Keratinocyte (primary cell): ENCODE measurements at places on chromosomes 13 and 19.

GRCh38 chr13:110629735-110630134, 14.4 kb downstream of the NAXD start:
- DNase-seq = no peak
- no peak overlapping the region for H3K4me3 ChIP-seq
- no peak overlapping the region for H3K27ac ChIP-seq

DNA sequence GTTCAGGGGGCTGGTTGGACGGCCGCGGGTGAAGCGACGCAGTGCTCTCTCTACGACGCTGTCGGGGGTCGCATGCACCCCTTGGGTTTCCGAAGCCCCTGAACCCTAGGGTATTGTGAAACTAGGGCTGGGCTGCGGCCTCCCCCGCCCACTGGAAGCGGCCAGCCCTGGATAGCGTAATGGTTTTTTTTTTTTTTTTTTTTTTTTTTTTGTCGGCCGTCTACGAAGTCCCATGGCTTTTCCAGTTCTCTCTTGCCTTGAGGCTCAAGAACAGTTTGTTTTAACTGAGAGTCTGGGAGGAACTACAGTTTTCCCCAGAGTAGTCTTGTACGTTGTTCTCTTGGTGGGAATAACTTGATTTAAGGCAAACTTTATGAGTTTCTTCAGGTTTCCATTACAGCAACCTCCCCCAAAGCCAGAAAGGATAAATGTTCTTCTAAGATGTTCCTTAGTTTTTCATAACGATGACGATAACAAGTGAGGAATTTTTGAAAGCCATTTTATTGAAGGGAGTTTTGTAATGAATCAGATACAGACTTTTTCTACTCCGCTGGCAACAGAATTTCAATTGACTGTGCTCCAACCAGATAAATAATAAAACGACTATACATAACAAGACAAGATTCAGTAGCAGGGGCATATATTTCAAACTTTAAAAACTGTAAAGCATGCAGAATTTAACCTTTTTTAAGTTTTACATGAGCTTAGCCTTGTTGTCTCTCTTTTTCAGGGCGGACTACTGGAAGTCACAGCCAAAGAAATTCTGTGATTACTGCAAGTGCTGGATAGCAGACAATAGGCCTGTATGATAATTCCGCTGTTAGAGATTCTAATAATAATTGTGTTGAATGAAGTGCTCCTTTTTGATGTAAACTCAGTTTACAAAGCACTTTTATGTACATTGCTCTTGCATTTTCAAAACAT, 867 bp downstream of the WBP4 start:
- peaks cover 21% of the 10 kb centered on the region for H3K4me1 ChIP-seq
- H3K36me3 ChIP-seq = peaks cover 16% of the 10 kb centered on the region
- no peak for DNase-seq
- no peaks in the 10 kb centered on the region for H3K27me3 ChIP-seq

DNA sequence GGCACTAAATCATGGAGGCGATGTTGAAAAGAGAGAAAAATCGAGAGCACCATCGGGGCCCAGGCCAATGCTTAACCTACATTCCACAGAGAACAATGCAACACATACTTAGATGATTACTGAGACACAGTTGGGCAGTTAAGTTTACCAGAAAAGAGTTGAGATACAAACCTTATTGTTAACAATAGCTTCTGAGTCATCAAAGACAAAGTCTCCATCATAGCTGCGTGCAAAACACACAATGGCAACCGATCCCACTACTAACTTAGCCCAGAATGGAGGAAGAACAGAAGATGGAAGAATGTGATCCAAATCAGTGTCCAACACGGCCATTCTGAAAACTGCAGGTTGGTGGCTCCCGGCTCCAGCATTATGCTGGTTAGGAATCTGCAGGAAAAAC, 6.2 kb downstream of the TMTC4 start:
- H3K36me3 ChIP-seq = peaks cover 8% of the 10 kb centered on the region
- DNase-seq = no peak
- no peak overlapping the region for H3K27ac ChIP-seq
- H3K4me3 ChIP-seq = no peak overlapping the region
- peaks cover 1% of the 10 kb centered on the region for H3K4me1 ChIP-seq

DNA sequence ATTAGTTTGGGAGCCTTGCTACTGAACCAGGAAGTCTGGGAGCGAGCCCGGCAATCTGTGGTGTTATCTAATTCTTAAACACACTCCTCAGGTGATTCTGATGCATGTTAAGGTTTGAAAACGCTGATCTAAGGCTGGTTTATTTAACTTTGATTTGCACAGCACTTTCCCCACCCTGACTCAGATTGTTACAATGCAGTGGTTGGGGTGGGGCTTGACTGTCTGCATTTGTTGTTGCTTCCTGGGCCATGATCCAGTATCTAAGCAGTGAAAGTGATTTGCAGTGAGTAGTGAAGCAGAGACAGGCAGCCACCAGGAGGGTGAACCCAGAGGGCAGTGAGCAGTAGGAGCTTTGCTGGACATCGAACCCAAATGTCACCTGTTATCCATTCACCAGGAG, 81.6 kb upstream of the ARGLU1 start:
- H3K4me1 ChIP-seq = peaks cover 7% of the 10 kb centered on the region
- H3K27ac ChIP-seq = no peak overlapping the region
- DNase-seq = peak; percentile 4
- no peaks in the 10 kb centered on the region for H3K27me3 ChIP-seq
- H3K36me3 ChIP-seq = no peaks in the 10 kb centered on the region

DNA sequence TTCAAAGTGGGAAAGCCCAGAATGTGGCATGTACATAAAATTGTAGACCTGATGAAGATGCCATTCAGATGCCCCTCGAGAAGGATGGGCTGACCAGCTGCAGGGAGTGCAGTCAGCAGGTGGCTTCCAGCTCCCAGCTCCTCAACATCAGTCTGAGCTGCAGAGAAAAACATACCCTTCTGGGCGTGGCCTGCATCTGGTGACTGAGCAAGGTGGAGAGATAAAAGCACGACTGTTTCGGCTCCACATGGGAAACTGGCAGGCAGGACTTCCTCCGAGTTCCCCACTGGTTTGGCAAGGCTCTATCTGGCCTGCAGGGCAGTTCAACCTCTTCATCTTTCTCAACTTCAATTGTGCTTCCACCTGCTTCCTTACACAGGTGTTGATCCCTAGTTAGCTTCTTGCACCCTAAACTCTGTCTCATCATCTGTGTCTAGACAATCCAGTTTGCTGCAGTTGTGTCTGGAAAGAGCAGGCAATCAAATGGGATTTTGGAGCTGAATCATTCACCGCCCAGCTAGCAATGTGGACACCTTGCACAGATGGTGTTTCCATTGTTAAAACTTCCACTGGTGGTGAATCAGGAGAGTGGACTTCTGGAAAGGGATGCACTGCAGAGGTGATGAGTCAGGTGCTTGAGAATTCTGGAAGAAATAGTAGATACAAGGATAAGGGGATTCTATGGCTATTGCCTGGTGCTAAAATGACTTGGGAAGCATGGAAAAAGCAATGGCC, 56.8 kb downstream of the POLR1D start:
- peak; percentile 13 for DNase-seq
- H3K27me3 ChIP-seq = no peaks in the 10 kb centered on the region
- no peaks in the 10 kb centered on the region for H3K36me3 ChIP-seq

- H3K4me3 ChIP-seq = no peak overlapping the region
- DNase-seq = no peak
- H3K36me3 ChIP-seq = no peaks in the 10 kb centered on the region
- H3K4me1 ChIP-seq = peaks cover 3% of the 10 kb centered on the region
- no peak overlapping the region for H3K27ac ChIP-seq
Observed at GRCh38 chr19:53389571-53389970, 5.4 kb upstream of the ZNF765 start.

DNA sequence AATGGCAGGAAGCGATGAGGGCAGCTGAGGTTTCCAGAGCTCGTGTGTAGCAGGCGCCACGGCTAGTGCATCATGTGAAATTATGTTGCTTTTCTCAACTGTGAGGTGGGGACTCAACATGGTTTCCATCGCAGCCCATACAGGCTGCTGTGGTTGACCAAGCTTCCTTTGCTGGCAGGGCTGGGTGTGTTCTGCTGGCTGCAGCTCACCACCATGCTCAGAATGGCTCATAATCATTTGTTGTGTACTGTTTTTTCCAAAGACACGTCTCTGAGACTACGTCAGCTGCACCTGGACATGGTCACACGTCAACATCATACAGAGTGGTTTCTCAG, 16.1 kb upstream of the RASA3 start:
- DNase-seq = no peak
- H3K4me3 ChIP-seq = no peak overlapping the region
- H3K36me3 ChIP-seq = no peaks in the 10 kb centered on the region
- peaks cover 8% of the 10 kb centered on the region for H3K27me3 ChIP-seq
- H3K27ac ChIP-seq = no peak overlapping the region
- H3K4me1 ChIP-seq = peaks cover 13% of the 10 kb centered on the region

DNA sequence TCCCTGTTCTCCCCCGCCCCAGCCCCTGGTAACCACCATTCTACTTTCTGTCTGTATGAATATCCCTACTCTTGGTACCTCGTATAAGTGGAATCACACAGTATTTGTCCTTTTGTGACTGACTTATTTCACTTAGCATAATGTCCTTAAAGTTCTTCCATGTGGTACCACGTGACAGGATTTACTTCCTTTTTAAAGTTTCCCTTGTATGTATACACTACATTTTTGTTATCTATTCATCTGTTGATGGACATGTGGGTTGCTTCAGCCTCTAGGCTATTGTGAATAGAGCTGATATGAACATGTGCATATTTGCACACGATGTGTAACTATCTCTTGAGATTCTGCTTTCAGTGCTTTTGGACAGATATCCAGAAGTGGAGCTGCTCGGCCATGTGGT, 59.6 kb upstream of the GJB6 start:
- no peak overlapping the region for H3K4me3 ChIP-seq
- no peaks in the 10 kb centered on the region for H3K36me3 ChIP-seq
- no peak overlapping the region for H3K27ac ChIP-seq
- no peak for DNase-seq
